ENCODE measurements at places on chromosomes 4 and X.
A peak's percentile ranks its signal among the peaks of the same experiment; 100 is the strongest.

DNA sequence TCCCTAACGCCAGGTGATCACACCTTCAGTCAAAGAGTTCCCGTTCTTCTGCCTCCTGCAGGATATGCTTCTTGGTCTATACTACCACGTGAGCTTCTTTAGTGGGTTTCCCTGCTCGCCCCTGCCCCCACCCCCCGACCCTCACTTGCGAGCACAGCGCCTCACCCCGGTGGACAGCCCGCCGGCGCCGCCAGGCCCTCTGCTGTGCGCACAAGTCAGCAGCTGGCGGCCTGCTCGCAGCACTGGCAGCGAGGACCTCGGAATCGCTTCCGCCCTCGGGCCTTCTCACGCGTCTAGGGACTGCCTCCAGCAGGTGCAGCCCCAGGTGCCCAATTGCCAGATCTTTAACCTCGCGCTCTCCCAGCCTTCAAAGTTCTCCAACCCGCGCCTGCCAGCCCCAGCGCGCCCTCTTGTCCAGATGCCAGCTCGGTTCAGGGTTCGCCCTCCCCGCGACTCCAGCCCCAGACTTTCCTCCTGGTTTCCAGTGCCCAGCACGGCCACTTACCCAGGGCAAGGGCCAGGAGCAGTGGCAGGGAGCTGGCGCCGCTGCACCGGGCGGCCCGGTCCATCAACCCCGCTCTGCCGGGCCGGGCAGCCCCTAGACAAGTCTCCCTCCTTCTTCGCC lies 454 bp downstream of the BTC start:
- DNase-seq = peak; percentile 27

GRCh38 chr4:25310803-25311166 lies 1.8 kb upstream of the ZCCHC4 start:
- no peak for DNase-seq

- DNase-seq = no peak
These were observed 11.5 kb downstream of the DNAJB14 start for GRCh38 chr4:99934891-99935290.

DNA sequence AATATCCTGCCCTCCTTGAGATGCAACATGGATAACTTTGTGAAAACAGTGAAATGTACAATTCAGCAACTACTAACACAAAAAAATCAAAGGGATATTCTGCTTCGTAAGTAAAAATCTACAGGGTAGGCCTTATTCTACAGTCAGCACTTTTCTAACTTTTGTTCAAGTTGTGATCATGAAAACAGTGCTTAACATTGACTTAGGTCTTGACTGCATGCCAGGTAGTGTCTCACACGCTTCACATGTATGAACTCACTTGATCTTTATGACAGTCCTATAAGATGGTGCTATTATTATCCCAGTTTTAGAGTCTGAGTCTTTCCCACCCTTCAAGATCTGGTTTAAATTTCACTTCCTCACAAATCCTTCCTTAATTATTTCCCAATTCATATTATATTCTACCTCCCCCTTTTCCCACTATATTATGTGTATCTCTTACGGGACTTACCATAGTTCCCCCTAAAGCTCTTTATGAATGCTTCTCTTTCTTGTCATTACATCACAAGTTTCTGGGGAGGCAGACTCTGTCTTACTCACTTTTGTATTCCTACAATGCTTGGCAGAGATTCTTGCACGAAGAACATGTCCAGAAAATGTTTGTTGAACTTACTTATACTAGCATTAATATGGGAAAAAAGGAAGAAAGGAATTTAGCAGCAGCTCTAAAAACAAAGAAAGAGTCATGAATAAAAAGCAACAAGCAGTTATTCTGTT lies 179.8 kb downstream of the SCFD2 start:
- no peak for DNase-seq

DNA sequence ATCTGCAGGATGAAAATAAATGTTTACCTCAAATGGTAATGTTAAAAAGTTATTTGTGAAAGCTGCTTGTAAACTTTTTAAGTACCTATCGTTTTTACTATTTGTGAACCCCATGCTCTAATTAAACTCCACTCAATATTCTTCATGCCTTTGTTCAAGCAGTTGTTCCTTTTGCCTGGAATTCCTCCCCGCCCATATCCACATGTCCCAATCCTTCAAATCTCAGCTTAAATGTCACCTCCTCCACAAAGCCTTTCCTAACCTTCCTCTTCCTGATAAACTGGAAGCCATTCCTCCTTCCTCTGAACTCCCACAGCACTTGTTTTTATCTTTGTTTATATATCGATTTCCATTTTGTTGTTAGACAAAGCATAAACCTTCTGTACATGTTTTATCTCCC lies 2.4 kb downstream of the MORC4 start:
- no peak for DNase-seq

DNA sequence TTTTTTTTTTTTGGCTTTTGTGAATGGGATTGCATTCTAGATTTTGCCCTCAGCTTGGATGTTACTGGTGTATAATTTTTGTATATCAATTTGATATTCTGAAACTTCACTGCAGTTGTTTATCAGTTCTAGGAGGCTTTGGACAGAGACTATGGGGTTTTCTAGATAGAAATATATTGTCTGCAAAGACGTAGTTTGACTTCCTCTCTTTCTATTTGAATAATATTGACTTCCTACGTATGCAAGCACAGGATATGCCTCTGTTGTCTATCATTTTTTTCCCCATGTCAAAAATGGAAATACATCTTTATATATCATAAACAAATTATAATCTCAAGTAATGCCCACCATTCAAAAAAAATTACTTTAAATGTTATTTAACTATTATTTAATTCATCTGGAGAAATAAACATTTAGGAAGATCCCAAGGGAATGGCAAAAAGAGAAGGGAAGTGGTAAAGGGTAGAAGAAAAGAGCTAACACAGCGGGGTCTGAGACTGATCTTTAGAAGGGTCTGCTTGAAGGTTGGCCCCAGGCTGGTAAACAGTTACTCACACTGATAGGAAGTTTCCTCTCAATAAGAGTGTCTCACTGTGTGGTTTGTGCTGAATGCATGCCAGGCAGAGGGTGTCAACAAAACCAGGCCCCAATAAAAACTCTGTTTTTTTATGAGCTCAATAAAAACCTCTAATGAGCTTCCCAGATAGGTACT lies 35.7 kb downstream of the ZNF518B start:
- DNase-seq = no peak

DNA sequence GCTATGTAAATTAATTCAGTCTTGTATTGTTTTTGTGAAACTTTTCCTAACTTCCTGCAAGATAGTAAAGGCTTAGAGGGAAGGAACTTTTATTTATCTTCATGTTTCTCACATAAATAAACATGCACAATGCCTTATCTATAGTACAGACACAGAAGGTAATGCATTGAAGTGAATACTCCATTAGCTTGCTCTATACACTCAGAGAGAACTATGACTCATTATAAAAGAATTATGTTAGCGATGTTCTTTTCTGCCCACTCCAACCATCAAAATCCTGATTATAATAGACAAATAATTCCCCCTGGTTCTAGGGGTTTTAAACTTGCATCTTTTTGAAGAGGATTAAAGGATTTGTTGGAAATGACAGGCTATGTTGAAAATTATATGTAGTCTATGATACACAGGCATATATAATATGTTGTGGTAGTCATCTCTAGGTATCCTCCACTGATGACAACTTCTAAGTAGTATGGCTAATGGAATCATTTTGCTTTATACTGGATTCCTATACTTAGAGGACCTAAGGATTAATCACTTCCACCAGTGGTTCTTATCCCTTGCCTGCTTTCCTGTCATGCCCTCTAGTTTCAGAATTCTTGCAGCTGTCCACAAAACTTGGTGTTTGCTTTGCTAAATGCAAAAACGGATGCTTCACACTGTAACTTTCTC lies 115.7 kb downstream of the NDST4 start:
- DNase-seq = no peak

DNA sequence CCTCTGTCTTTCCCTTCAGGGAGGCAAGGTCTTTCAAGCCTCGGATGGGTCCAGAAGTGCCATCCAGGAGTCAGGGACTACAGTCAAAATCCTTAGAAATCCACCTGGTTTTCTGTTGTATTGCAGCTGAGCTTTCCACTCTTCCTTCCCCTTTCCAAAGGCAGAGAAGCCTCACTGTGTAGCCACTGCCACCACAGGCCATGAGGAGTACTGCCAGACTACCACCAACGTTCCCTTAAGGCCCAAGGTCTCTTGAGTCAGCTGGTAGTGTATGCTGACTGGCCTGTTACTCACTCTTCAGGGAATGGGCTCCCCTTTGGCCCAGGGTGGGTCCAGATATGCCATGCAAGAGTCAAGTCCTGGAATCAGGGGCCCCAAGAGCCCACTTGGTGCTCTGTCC lies 1454.1 kb downstream of the PCDH19 start:
- DNase-seq = no peak

GRCh38 chr4:72375073-72375736 lies 193.8 kb downstream of the ADAMTS3 start:
- no peak for DNase-seq

- no peak for DNase-seq
These were observed 37.5 kb downstream of the ARHGAP10 start for GRCh38 chr4:147769386-147769785.

DNA sequence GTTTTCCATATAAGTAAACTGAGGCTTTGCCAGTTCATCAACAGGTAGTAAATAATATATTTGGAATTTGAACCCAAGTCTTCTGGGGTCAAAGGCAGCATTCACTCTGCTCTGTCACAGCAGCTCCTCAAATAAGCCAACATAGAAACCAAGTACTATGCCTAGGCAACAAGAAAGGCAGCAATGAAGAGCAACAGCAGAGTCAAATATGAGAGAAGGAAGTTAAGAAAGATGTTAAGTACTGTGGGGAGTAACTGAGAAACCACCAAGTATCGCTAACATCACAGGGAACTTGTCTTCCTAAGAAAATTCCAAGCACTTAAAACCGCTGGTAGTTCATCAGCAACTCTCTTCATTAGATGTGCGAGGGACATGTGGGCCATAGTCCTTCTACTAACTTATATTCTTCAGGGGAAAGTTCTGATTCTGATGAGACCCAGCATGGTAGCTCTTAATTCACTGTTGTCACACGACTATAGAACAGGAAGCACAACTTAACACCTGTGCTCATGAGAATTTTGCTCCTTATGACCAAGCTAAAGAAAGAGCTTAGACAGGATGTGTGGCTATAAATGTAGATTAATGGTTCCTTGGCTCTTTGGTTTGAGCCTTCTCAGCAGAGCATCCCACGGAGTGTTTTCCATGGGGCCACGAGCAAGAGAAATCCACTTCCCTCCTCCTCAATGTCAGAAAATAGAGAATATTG lies 107.8 kb downstream of the AR start:
- DNase-seq = no peak

DNA sequence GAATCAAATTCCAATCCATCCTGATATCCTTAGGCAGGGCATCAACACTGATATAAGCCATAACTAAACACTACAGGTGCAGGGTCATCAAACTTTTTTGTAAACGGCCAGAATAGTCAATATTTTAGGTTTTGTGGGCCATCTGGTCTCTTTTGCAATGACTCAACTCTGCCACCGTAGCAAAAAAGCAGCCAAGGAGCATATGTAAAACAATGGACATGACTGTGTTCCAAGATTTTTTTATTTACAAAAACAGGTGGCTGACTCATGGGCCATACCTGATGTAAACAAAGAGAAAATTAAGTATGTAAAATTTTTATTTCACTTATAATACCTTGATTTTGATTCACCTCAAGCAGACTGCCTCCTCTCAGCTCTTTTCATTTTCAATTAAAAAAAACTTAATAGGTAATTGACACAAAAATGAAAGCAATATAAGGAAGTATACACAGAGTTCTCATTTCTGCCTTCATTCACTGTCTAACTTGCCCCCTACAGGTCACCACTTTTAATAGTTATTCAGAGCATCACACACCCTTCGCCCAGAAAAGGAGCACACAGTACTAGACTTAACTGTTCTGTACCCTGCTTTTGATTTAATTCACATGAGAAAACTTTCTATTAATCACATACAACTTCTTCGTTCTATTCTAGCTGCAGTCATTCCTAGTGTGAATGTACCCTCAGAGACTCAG lies 35.3 kb upstream of the GPM6B start:
- DNase-seq = no peak

DNA sequence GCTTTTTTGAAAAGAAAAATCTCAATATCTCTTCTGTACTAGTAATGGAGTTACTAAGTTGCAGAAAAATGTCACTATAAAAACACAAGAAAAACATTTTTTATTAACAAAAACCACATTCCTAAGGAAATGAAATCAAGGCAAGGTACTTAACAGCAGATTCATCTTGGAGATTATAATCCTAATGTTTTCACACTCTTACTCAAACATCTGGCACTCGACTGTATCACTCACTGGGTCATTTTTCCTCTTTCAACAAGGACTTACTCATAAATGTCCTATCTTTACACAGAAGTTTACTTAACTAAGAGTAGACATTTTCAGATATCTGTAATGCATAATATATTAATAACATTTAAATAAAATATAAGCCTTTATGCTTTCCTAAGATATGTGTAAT lies 216.6 kb downstream of the NR3C2 start:
- DNase-seq = no peak

DNA sequence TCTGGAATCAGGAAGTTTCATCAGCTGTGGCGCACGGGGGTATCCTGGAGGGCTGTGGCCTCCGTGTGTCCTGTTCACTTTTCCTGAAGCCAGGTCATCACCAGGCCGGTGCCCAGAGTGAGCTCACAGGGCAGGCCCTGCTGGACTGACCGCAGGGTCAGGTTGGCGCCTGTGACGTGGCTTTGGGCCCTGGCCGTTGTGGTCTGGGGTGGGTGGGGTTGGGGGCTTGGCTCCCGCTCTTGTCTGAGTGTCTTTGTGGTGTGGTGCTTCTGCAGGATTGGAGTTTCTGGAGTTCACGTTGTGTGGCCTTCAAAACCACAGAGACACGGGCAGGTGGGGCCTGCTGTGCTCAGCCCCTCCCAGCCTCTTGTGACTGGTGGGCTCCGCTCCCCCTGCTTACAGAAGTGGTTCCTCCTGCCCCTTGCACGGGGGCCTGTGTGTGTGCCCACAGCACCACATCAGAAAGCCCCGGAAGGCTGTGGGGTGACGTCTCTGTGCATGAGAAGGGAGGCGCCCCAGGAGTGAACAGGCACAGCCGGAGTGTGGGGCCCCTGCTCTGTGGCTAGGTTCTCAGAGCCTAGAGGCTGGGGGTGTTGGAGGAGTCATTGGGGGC lies 9.5 kb downstream of the RGS12 start:
- DNase-seq = no peak

- DNase-seq = no peak
These were observed 200.9 kb upstream of the FSTL5 start for GRCh38 chr4:162364651-162365050.

DNA sequence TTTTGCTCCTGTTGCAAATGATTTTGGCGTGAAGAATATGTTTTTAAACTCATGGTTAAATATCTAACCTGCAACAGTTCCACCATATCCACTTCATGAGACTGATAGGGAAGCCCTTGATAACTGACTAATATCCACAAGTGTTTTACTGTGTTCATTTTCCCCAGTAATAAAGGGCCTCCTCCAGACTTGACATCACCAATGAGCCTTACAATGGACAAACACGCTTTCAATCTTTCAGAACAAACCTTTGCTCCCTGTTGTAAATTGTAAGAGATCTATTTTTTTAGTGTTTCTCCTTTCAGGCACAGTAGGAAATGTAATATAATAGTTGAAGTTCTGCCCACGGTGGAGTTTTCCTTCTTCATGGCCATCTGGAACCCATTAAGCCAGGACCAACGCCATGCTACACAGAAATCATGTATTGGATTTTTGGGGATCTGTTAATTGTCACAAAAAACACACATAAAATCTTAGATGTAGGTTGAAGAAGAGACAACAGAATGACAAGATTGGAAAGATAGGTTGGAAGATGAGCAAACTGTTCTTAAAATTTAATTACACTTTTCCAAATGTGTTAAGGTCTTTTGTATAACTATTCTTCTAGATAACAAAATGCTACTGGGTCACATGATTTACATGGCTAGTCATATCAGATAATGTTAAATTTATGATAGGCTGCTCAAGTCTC lies 1030.1 kb downstream of the FSTL5 start:
- no peak for DNase-seq

- no peak for DNase-seq
These were observed 111.0 kb upstream of the PITX2 start for GRCh38 chr4:110733901-110734300.

Measured in 8988T (cell line).